Pancreas (tissue), 10 donors: ENCODE measurements at places on chromosomes 4 and X.

- no peak for DNase-seq
Observed at GRCh38 chr4:154583230-154583629, 7.3 kb downstream of the FGA start.

GRCh38 chrX:7372825-7373525, 225.0 kb upstream of the PUDP start:
- DNase-seq: no peak

DNA sequence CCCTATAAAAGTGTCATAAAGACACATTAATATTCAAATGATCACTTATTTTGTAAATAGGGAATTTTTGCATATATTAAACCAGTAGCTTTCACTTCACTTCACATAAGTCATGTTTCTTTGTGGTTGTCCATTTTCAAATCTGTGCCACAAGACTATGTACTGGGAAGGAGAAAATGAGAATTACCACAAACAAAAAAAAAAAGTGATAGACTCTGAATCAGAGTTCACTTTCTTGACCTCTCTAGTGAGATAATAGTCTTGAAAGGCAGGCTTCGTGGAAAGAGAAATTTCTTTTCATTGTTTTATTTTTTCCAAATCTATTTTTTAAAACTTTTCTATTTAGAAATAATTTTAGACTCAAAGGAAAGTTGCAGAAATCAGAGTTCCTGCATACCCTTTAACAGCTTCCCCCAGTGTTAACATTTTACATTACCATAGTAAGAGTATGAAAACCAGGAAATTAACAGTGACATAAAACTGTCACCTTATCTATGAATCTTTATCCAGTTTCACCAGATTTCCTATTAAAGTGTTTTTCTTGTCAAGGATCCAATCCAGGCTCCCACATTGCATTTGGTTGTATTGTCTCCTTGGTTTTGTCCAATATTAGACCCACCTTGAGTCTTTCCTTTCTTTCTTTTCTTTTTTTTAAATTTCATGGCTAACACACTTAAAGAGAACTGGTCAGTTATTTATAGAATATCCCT, 215.4 kb upstream of the PGRMC2 start:
- no peak for DNase-seq

- no peak for DNase-seq
Observed at GRCh38 chrX:109632906-109633504, 8.0 kb upstream of the KCNE5 start.

- DNase-seq: no peak
Observed at GRCh38 chr4:46994007-46994405, 625 bp upstream of the GABRA4 start.

- no peak for DNase-seq
Observed at GRCh38 chr4:41363384-41363981, 106.8 kb downstream of the UCHL1 start.

GRCh38 chr4:154559494-154560418, 3.1 kb upstream of the FGB start:
- no peak for DNase-seq

DNA sequence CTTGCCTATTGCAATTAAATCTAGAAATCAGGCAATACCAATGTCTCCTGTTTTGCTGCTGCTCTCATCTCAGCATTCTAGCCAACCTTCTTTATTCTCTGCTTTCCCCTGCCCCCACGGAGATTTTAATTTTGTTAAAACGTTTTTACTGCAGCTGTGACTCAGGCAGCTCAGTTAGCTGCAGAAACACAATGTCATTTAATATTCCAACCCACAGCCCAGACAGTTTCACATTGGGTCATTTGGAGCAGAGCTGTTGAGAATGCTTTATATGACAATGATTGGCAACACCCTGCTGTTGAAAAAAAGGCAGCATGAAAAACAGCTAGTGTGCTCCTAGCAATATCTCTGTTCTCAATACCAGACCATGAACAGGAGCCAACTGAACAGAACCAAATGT, 12.6 kb upstream of the SLC10A4 start:
- DNase-seq: no peak

DNA sequence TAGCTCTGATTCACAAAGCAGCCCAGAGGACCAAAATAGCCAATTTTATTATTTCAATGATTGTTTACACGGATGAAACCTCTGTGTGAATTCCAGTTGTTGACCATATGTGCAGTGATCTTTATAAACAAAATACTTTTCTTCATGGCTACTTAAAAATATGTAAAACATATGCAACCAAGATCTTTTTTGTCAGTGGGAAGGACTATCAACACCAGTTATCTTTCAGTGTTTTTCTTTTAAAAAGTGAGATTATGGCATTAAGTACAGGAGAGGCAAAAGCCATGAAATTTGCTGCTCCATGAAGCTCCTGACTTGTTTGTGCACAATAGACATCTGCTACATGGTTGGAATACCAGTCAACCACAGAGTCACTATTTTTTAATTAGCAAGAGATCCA, 184.4 kb downstream of the DKK2 start:
- no peak for DNase-seq
